ENCODE measurements at places on chromosomes 7 and 10.

- no peak for DNase-seq
Observed at GRCh38 chr10:23051855-23052331, 43.5 kb upstream of the MSRB2 start.

GRCh38 chr10:37856881-37857286 lies 526 bp downstream of the ZNF248 start:
- no peak for DNase-seq

- DNase-seq: no peak
Observed at GRCh38 chr10:130799532-130799931, 512.0 kb downstream of the TCERG1L start.

DNA sequence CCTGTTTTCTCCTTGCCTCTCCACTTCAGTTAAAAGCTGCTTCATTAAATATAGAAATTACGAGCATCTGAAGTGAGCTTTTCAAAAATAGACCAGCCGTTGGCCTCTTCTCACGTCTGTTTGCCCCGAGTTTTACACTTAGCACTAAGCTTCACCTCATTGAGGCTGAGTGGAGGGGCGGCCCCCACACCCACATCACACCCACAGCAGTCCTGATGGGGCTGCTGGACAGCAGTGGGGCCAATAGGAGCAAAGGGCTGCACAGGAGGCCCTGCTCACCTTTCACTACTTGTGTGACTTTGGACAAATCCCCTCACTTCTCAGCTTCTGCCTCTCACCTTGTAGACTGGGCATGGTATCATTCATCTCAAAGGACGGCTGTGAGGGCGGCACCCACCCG lies 677.8 kb downstream of the SDK1 start:
- DNase-seq: no peak

DNA sequence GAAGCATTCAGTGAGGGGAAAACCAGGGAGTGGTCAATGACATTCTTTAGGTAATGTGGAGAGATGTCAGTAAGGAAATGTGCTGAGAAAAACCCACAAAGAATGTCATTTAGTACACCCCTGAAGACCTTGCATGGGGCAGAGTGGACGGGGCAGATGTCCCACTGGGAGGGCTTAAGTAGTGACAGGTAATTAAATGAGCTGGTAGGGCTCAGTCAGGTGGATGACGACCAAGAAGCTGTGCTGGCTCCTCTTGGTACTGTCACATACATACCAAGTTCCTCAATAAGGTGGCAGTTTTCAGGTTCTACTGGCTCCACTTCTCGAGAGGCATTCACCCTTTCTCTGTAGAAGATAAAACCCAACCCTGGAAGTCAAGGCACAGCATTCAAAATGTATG lies 1.8 kb downstream of the PON3 start:
- DNase-seq: no peak

DNA sequence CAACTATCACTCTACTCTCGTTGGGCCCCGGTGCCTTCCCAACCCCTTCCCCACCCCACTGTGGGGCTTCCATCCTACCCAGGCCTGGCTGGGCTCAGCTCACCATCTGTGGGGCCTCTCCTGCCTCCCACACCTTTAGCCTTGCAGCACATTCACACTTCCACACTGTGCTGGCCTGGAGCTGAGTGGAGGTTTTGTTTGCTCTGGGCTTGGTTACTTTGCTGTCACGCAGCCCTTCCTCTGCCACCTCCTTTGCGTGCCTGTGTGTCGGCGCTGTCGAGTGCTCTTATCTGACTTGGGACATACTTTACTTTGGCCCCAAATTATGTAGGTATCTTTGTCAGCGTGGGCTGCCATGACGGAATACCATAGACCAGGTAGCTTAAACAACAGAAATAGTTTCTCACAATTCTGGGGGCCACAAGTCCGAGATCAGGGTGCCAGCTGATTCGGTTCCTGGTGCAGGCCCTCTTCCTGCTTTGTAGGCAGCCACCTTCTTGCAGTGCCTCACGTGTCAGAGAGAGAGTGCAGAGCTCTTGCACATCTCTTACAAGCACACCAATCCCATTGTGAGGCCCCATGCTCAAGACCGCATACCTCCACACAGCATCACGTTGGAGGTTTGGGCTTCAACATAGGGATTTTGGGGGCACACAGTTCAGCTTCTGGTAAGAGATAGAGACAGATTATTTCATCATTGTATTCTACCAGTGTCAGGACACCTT lies 89.0 kb downstream of the CUL1 start:
- no peak for DNase-seq

GRCh38 chr7:68319061-68319460 lies 1279.2 kb upstream of the AUTS2 start:
- no peak for DNase-seq

DNA sequence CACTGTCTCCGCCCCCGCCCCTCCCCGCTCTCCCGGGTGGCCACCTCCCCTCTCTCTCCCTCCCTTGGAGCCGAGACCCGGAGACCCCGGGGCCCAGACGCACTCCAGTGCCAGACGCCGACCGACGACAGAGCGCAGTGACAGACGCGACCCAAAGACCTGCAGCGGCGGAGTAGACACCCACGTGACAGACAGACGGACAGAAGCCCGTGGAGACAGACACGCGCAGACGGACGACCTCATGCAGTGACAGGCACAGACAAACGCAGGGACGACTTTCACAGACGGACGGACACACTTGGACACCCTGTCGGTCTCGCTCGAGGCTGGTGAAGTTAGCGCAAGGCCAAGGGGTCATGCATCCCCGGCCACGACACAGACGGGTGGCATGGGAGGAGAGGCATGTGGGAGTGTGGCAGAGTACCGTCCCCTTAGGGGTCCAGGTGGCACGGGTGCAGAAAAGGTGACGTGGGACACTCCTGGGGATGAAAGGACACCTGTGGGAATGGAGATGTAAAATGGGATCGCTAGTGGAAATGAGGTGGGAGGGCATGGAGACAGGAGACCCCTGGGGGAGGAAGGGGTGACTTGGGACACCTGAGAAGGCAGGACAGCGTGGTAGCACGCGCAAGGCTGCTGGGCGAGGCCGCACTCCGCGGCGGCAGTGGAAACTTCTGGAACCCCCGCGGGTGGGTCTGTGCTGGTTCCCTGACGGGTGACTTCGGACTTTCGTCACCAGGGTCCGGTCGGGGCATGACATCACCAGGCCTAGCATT lies 456 bp upstream of the ACHE start:
- DNase-seq: no peak

Measured in cardiac fibroblast (primary cell).